ENCODE measurements at places on chromosomes 11 and 22.
A peak's percentile ranks its signal among the peaks of the same experiment; 100 is the strongest.

- no peak for DNase-seq
These were observed 1248.0 kb upstream of the CNTN5 start for GRCh38 chr11:97772705-97773104.

DNA sequence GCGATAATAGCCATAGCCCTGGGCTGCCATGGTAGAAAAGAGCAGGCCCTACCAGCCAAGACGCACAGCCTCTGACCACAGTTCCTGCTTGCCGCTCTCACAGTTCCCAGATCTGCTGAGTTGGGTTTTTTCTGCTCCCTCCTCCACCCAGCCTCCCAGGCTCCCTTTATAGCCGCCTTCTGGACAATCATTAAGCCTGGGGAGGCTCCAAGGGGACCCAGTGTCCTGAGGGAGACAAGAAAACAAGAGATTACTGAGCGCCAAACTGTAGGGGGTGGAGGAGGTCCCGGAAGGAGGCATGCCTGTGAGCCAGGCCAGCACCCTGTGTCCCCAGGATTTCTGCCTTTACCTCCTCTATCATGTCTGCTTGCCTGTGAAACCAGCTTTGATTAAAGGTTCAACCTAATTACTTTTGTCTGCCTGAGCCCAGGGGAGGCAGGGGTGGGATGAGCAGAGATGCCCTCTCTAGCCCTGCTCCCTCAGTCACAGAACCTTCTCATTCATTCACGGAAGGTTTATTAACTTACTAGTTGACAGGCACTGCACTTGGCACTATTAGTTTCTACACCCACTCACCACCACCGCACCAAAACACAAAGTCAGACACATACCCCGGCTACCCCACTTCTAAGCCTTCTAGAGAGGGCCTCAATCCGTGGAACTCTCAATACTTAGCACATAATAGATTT lies 1.2 kb downstream of the SLC37A4 start:
- no peak for DNase-seq

- DNase-seq, result peak; percentile 45
These were observed 5.6 kb downstream of the PLAAT3 start for GRCh38 chr11:63608353-63609345.

DNA sequence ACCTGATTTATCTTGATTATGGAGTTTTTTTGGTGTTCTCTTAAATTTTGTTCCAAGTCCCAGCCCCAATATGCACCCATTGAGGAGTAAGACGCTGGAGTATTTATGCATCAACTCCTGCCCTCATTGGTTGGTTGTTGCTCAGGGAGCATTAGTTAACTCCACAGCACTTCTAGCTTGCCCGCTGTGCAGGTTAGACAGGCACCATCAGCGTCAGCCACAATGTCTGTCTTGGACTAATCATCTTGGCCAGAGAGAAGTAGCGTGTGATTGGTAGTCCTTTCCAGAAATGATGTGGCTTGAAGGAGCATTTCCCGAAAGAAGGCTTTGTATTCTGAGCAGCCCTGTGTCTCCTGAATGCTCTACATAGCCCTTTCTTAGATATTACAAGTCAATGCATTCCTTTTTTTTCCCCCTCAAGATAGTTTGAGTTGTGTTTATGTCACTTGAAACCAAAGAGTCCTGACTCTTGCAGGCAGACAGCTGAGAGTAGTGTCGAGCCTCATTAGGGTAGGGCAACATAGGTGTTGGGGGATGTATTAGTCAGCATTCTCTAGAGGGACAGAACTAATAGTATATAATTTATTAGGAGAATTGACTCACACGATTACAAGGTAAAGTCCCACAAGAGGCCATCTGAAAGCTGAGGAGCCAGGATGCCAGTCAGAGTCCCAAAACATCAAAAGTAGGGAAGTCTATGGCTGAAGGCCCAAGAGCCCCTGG lies 94.6 kb upstream of the RCN1 start:
- DNase-seq, result no peak

DNA sequence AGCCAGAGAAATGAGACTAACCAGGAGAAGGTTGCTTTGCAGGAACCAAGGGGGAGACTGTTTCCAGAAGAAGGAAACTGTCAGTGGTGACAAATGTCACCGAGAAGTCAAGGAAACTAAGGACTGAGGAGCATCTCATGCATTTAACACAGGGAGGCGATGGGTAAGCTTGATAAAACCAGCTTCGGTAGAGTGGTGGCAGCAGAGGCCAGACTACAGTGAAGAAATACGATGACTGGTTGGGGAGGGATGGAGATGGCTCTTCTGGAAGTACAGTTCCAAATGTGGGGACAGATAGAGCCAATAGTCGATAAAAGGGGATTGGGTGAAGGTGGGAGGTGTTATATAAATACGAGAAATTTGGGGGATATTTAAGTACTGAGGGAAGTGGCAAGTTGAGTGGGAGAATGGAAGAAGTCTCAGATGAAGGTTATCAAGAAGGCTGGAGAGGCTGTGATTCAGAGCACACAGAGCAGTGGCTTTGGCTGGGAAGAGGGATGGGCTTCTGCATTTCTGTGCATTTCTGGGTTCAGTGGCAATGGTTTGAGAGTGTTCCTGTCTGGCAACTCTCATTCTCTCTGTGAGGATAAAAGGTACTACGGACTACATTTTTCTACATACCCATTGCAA lies 29.2 kb downstream of the SC5D start:
- peak; percentile 60 for DNase-seq

DNA sequence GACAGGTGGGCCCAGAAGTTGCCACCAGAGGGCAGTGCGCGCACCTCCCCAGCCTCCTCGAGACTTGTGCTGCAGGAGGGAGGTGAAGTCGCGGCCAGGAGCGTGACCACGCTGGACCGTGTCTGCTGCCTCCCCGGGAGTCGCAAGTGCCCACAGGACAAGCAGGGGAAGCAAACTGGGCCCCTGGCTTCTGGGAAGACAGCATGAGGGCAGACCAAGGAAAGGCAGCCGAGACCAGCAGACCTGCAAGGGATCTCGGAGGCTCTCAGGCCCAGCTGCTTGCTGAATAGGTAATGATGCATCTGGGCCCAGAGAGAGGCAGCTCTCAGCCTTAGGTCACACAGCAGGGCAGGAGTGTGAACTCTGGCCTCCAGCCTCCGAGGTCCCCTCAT lies 17.0 kb upstream of the IL2RB start:
- DNase-seq, result peak; percentile 76

- DNase-seq, result no peak
These were observed 490.3 kb downstream of the METTL15 start for GRCh38 chr11:28598531-28598930.

DNA sequence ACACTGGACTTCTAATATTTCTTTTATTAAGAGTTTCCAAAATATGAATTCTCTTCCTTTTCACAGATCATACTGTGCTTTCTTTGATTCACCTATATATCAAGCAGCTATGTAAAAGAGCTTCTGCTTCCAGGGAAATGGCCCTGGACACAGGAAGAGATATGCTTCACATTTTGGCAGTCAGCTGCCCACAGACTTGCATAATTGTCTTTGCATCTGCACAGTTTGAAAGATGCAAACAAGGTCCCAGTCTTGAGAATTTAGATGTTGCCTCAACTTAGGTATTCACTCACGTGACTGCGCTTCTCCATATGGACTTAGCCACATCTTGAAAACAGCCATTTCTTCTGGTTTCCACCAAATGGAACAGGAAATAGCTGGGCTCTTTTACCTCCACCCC lies 92.3 kb upstream of the POU2AF2 start:
- DNase-seq, result no peak

- no peak for DNase-seq
These were observed 12.3 kb upstream of the ARAP1 start for GRCh38 chr11:72764503-72764902.

- no peak for DNase-seq
These were observed 12.9 kb upstream of the LIMK2 start for GRCh38 chr22:31199187-31199586.

DNA sequence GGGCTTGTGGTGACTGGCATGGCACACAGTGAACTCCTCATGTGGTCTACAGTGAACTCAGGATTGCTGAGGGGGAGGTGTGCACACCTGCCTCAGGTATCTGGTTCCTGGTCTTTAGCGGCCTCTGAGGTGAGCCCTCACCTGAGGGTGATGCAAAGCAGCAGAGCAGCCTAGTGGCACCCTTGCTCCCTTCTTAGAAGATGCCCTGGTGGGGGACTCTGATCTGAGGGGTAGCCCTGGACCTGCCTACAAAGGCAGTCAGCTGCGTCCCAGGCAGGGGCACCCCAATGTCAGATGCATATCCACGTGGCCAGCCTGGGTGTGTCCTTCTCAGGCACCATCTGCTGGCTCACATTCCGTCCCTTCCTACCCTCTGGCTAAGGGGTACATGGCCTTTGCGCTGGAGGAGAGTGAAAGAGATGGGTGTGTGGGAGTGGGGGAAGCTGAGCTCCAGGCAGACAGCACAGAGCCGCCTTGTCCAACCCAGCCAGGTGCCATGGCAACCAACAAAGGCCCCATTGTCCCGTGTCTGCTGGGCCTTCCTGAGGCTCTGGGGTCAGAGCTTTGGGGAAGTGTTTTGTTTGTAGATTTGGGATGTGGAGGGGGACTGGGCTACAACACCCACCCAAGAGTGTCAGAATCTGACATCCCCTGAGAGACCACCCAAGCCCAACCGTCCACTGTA lies 5.8 kb downstream of the PLEKHB1 start:
- DNase-seq, result no peak

- peak; percentile 93 for DNase-seq
These were observed 4.6 kb upstream of the PAMR1 start for GRCh38 chr11:35529971-35530495.

- DNase-seq, result peak; percentile 15
These were observed 555.8 kb downstream of the BUD13 start for GRCh38 chr11:116217006-116217405.

GRCh38 chr11:8584082-8584481 lies 9.9 kb downstream of the STK33 start:
- DNase-seq, result no peak

- no peak for DNase-seq
These were observed 44.6 kb downstream of the SEZ6L start for GRCh38 chr22:26213826-26214225.

GRCh38 chr11:36141196-36141953 lies 147.8 kb downstream of the COMMD9 start:
- no peak for DNase-seq

Measured in epithelial cell of esophagus (primary cell).